ENCODE measurements at places on chromosomes 7 and 10.

GRCh38 chr7:17815318-17815717 is 125.0 kb downstream of the SNX13 start:
- DNase-seq = no peak

DNA sequence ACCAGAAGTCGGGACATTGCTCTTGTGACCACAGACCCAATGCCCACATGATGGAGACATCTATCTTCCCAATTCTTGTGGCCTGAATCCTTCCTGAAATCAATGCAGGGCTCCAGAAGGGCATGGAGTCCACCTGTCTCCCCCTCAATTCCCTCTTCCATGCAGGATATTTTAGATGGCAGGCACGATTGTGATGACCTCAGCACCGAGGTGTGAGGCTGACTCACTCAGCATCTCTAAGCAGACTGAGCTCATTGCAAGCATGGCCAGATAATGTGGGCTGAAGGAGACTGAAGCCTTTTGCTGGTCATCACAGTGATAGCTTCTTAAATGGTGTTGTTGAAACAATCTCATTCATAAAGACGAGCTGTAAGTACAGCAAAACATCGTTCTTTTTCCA is 374.9 kb upstream of the PODXL start:
- no peak for DNase-seq

GRCh38 chr7:5514440-5515035 is 90.9 kb upstream of the TNRC18 start:
- no peak for DNase-seq

DNA sequence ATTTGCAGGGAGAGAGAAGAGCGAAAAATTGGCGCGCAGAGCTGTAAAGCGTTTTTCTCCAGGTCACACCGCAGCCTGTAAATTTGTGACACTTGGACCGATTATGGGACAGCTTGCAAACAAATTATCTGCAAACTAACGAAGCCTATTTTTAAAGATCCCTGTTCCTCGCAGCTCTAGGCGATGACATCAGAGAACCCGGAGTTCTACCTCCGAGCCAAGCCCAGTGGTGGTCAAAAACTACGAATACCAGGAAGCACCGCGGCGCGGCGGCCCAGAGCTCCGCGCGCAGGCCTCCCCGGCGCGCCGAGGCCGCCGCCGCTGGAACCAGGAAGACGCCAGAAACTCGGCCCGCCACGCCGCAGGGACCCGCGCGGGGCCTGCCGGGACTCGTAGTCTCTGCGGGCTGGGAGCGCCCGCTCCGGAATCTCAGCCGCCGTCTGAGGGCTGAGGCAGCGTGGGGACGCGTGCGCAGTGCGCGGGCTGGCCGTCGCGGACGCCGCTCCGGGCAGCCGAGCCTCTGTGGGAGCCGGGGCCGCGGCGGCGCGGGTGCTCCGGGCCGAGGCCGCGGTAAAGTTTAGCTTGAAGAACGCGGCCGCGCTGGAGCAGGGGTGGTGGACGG is at the start of gene PLEKHA1:
Gene PLEKHA1 (plus strand): TSS at position 472 of the 622 bp plus-strand sequence. CDS start 18,493 bp downstream, outside the sequence.
- peak; percentile 98 for DNase-seq

DNA sequence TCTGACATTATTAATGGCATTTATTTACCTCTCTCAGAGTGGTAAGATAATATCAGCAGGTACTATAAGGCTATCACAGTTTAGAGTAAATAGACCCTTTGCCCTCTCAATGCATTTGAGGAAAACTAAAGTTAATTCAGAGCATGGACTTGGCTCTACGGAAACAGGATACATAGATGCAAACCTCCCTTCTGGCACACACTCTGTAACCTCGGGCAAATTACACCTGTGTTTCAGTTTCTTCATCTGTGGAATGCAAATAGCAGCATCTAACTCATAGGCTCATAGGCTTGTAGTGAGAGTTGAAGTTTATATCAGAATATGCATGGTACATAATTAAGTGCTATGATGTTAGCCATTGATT is 5.6 kb downstream of the RAPGEF5 start:
- DNase-seq = no peak

DNA sequence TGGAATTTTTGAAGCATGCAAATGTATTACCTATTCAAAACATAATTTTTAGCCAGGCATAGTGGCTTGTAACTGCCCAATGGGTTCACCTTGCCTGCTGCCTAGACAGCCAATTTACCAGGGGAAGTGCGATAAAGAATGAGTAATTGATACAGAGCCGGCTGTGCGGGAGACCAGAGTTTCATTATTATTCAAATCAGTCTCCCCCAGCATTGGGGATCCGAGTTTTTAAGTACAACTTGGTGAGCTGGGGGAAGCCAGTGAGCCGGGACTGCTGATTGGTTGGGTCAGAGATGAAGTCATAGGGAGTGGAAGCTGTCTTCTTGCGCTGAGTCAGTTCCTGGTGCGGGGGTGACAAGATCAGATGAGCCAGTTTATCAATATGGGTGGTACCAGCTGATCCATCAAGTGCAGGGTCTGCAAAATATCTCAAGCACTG is 29.1 kb upstream of the NRBF2 start:
- DNase-seq = no peak

DNA sequence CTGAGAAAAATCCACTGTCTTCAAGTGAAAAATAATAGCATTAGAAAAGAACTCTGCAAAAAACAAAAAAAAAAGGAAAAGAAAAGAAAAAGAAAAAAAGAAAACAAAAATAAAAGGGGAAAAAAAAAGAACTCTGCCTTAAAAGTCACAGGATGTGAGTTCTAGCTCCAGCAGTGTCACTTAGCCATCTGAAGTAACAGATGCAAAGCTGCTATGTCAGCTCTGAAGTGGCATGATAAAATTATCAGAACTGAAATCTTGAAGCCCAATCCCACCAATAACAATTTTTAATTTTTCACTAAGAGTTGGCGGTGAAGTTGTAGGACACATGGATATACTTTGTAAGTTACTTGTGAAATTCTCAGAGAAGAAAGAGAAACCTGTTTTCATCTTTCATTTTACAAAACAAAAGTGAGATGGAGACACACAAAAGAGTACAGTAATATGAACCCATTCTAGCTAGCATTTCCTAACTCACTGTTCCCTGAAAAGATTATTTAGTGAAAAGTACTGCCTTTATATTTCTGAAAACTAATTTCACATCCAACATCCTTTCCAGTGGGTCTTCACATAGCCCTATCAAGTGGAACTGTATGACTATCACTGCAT is 103.5 kb downstream of the ELAPOR2 start:
- DNase-seq = no peak

GRCh38 chr10:114938856-114939193 is 830 bp downstream of the TRUB1 start:
- no peak for DNase-seq

DNA sequence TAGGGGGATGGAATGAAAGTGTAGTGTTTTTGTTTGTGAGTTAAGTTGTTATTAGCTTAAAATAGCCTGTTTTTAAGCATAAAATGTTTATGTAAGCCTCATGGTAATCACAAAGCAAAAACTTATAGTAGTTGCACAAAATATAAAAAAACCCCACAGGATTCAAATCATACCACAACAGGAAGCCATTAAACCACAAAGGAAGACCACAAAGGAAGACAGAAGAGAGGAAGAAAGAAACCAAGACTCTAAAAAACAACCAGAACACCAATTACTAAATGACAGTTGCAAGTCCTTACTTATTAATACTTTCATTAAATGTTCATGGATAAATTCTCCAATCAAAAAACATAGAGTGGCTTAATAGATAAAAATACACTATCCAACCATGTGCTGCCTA is 63.6 kb downstream of the ANKRD7 start:
- no peak for DNase-seq

DNA sequence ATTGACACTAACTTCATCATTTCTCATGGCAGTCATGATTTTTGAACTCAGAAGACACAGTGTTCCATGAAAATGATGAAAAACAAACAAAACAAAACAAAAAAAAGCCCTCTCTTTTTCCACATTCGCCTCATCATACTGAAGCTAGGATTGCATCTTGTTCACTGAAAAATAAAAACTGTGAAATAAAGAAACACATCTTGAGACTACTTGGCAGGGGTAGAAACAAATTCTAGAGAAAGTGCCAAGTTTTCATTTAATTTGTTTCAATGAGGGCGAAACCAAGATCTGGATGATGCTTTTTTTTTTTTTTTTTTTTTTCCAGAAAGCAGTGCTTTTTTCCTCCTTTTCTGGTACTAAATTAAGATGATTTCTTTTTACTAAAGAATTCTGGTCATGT is 350.4 kb upstream of the ETV1 start:
- DNase-seq = no peak

DNA sequence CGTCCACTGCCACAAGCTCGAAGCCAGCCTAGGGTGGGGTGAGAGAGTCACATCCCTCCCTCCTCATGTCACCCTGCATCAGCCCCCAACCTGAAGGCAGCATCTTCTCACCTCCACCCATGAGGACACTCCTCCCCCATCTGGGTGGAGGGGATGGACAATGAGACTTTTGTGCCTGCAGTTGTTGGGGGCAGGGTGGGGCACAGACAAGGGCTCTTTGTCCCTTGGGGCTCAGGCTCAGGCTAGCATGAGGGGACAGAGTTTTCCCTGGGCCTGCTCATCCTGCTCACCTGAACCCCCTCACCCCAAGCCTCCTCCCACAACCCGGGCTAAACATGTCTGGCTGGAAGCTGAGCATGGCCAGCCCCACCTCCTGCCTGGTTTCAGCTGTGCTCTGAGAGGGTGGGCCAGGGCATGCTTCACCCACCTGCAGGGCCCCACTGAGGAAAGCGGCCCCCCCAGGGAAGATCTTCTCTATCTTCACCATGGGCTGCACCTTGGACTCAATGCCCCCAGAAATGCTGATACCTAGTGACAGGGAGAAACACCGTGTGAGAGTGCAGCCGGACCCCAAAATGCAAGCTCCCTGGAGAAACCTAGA is 9.3 kb downstream of the LZTS2 start:
- DNase-seq = no peak

GRCh38 chr7:157016352-157017041 is 6.0 kb upstream of the MNX1 start:
- no peak for DNase-seq

DNA sequence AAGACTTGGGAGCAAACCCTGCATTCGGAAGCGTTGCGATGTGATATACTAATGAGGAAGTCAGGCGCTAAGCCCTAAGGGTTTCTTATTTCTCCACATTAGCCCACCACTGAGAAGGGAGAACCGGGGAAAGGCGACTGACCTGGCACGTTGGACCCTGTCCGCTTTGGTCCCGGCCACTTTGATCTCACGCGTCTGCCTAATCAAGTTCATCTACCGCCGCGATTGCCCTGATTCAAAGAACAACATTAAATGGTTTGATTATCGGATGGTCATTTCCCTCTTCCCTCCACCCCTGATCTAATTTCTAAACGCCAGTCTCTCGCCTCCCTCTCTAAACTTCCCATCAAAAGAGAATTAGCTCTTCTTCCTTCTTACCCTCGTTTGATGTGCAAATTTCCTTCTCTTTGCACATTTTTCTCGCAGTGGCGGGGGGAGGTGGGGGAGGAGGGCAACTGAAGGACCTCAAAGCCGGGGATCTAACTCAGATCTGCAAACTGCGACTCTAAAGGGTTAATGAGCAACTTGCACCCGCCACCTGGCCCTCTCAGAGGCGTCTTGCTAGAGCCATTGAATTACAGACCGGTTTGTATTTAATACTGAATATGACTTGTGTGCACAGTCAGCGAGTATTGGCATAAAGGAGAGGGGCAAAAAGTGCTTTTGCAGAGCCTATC is 687 bp upstream of the DKK1 start:
- DNase-seq = no peak

Data from femur (tissue), 1 donor.